ENCODE measurements at places on chromosomes 2 and 18.
A peak's percentile ranks its signal among the peaks of the same experiment; 100 is the strongest.

- no peaks in the 10 kb centered on the region for H3K4me1 ChIP-seq
- no peak overlapping the region for H3K4me3 ChIP-seq
- DNase-seq = no peak
- no peaks in the 10 kb centered on the region for H3K27me3 ChIP-seq
- H3K36me3 ChIP-seq = no peaks in the 10 kb centered on the region
These were observed 183.1 kb upstream of the MC4R start for GRCh38 chr18:60555625-60556024.

DNA sequence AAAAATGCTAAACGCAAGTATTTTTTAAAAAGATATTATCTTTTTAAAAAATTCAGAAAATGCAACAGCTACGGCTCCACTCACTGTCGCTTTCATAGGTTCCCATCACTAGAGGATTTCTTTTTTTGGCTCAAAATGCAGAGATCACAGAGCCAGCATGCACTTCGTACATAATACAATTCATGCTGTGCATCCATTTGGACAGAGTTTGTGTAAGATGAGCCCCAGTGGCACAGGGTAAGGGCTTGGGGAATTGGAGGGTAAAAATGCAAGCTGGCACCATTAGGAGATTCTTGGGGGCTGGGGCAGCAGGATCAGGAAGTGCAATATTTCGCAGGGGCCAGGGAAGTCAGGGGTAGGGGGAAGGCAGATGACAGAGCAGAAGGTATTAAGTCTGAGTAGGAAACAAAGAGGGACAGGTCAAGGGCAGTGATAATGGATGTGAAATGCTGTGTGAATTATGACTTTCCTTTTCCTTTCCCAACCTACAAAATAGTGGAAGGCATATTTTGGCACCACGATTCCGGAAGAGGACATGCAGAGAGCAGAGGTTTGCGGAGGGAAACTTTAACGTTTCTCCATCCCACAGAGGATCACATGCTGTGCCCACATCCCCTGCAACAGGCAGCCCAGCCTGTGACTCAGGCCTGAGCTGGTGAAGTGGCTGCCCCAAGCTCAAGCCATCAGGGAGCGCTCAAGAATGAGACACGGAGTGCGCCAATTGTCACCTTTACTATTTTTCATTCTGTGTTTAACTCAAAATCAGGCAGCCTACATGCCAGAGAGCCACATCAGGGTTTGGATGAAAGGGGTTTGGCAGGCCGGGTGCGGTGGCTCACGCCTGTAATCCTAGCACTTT is 4.7 kb downstream of the CAPG start:
- DNase-seq = no peak
- H3K27ac ChIP-seq = no peak overlapping the region
- no peaks in the 10 kb centered on the region for H3K27me3 ChIP-seq
- H3K4me1 ChIP-seq = peaks cover 28% of the 10 kb centered on the region
- H3K36me3 ChIP-seq = peaks cover 18% of the 10 kb centered on the region

GRCh38 chr2:36357847-36358659 is 2.5 kb downstream of the CRIM1 start:
- DNase-seq = no peak
- peak overlapping the region; percentile 64 for H3K4me3 ChIP-seq
- H3K36me3 ChIP-seq = no peaks in the 10 kb centered on the region
- H3K27me3 ChIP-seq = no peaks in the 10 kb centered on the region
- peaks cover 88% of the 10 kb centered on the region for H3K4me1 ChIP-seq
- H3K27ac ChIP-seq = peak overlapping the region; percentile 95

GRCh38 chr2:833180-833579 is 117.5 kb upstream of the SNTG2 start:
- H3K4me3 ChIP-seq = no peak overlapping the region
- peaks cover 16% of the 10 kb centered on the region for H3K27me3 ChIP-seq
- no peaks in the 10 kb centered on the region for H3K4me1 ChIP-seq
- no peak overlapping the region for H3K27ac ChIP-seq
- DNase-seq = no peak

GRCh38 chr2:218024871-218025270 is 22.1 kb upstream of the TNS1 start:
- no peak overlapping the region for H3K27ac ChIP-seq
- H3K27me3 ChIP-seq = no peaks in the 10 kb centered on the region
- DNase-seq = no peak
- no peak overlapping the region for H3K4me3 ChIP-seq
- H3K4me1 ChIP-seq = peaks cover 30% of the 10 kb centered on the region
- H3K36me3 ChIP-seq = no peaks in the 10 kb centered on the region

DNA sequence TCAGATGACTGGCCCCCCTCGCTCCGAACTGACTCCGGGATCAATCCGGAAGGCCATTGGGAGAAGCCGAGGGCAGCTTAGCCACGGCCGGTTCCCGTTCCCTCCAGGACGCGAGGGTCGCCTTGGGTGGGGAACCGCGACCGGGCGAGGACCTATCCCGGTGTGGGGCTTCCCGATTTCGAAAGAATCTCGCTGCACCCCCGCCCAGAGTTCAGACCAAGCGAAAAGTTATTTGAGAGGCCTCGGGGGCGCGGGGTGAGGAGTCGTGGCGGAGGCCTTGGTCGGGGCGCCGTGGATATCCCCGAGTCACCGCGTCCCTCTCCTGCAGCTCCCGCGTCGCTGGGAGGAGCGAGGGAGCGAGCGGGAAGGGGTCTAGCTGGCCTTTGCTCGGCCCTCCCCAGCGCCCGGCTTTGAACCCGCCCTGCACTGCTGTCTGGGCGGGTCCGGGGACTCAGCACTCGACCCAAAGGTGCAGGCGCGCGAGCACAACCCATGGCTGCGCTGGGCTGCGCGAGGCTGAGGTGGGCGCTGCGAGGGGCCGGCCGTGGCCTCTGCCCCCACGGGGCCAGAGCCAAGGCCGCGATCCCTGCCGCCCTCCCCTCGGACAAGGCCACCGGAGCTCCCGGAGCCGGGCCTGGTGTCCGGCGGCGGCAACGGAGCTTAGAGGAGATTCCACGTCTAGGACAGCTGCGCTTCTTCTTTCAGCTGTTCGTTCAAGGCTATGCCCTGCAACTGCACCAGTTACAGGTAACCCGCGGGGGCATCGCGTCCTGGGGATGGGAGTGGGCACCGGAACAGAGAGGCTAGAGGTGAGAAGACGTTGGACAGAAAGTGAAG is at the start of gene CYP27A1:
CYP27A1 (plus strand) TSS at position 457 of the 837 bp plus-strand sequence; CDS start at position 493, 36 bp downstream.
- peaks cover 41% of the 10 kb centered on the region for H3K4me1 ChIP-seq
- no peaks in the 10 kb centered on the region for H3K36me3 ChIP-seq
- H3K27me3 ChIP-seq = no peaks in the 10 kb centered on the region
- H3K4me3 ChIP-seq = peak within 1 kb of the TSS; percentile 69
- peak within 1 kb of the TSS; percentile 84 for H3K27ac ChIP-seq

DNA sequence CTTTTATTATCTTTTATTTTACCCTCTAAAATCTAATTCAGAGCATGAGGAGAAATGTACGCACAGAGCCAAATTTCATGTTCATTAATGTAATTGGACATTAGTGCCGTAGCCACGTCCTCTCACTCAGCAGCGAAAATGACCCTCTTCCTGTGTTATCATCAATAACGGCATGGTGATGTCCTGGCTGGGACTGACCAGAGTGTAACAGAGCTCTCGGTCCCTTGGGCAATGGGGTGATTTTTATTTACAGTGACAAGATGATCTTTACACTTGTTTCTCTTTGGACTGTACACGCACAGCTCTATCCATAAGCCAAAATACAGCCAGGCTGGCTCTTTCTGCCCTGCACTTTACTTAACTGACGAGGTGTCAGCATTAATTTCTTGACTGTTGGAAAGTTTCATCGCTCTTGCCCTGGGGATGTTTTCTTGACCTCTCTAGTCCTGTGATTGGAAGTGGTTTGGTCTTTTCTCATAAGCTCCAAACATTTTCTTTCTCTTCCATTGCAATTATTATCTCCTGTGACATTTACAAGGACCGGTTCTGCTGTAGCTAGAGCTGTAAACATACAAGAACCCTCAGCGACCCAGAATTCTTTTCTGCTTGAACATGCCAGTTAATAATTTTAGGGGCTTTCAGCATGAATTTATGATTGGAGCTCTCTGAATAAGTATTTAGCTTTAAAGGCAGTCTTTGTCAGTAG is 308.0 kb upstream of the PIK3C3 start:
- no peaks in the 10 kb centered on the region for H3K27me3 ChIP-seq
- no peaks in the 10 kb centered on the region for H3K36me3 ChIP-seq
- no peak for DNase-seq

DNA sequence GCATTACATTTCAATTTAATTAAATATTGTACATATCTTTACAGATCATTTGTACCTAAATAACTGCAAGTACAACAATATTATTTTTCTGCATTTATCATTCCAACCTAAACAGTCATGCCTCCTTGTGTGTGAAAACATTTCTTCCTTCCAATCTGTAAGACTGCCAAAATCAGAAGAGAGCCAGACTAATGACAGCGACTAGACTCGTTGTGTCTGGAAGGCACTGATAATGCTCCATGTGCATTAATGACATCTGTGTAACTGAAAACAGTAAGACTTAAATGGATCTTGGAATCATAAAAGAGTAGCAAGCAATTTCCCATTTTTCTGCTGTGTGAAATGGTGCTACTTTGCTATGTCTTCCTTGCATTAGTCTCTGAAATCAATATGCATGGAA is 278.0 kb upstream of the DSEL start:
- H3K27me3 ChIP-seq = no peaks in the 10 kb centered on the region
- no peaks in the 10 kb centered on the region for H3K36me3 ChIP-seq
- no peak overlapping the region for H3K27ac ChIP-seq
- DNase-seq = no peak
- H3K4me3 ChIP-seq = no peak overlapping the region

DNA sequence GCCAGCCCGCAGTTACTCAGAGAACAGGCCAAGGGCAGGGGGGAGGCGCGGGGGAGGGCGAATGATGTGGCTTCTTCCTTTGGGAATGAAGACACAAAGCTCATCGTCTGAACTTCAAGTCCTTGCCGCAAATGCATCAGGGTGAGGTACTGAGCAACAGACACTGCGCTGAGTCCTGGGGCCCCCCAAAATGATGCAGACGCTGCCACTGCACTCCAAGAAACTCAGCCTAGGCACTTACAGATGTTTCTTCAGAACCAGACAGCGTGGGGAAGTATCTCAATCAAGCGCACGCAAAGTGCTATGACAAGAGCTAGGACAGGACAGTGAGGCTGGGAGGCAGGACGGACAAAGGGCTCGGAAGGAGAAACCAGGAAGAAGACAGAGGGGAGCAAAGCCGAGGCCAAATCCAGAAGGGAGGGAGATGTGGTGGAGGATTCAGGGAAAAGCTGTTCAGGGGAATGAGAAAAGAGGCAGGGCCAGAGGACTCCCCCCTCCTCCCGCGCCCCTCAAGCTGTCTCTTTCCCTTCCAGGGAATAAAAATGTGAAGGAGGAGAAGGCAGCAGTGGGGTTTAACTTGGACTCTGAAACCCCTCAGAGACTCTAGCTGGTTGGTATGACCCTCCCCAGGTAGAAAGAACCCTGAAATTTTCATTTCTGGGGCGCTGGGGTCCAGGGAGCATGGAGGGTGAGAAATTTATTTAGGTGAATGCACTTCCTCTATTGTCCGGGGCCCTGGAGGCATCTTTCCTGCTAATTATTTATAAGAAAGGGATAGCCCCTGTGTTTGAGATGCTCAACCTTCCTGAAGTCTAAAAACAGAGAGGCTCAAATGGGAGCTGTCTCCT is 34.9 kb downstream of the CIB4 start:
- no peaks in the 10 kb centered on the region for H3K36me3 ChIP-seq
- no peak overlapping the region for H3K4me3 ChIP-seq
- no peak overlapping the region for H3K27ac ChIP-seq
- peaks cover 6% of the 10 kb centered on the region for H3K4me1 ChIP-seq
- no peaks in the 10 kb centered on the region for H3K27me3 ChIP-seq

DNA sequence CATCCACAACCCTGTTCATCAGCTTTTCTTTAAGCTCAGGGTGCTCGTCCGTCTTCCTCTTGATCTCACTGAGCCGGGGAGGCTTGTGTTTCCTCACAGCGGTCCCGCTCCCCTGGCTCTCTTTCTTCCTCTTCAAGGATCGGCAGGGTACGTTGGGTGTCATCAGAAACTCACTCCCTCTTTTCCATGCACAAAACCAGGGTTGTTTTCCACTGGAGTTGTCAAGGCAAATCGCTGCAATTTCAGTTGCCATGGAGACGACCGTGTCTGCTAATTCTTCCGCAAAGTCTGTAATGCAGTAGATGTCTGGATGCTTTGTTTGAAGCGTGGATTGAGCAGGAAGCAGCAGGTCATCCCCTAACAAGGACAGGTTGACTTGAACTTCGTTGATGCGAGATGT is 146.4 kb downstream of the DAW1 start:
- DNase-seq = no peak
- no peak overlapping the region for H3K4me3 ChIP-seq
- no peaks in the 10 kb centered on the region for H3K27me3 ChIP-seq

DNA sequence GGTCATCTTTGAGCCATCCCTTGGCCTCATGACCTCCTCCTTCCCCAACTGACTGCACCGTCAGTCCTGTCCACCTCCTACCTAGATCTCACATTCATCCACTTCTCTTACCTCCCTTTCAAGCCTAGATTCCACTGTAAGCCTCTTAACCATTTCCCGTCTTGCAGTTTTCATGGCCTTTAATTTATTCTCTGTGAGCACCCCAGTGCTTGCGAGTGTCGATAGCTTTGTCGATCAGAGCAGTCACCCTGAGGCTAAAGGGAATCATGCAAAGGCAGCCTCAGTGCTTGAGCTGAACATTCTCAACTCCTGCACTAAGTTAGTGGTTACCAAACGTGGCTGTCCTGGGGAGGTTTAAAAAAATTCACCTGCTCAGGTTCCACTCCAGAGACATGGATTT is 14.7 kb downstream of the ARHGAP25 start:
- no peaks in the 10 kb centered on the region for H3K36me3 ChIP-seq
- H3K4me1 ChIP-seq = peaks cover 46% of the 10 kb centered on the region
- no peak overlapping the region for H3K4me3 ChIP-seq
- no peak overlapping the region for H3K27ac ChIP-seq
- no peak for DNase-seq
- no peaks in the 10 kb centered on the region for H3K27me3 ChIP-seq

- H3K27ac ChIP-seq = peak overlapping the region; percentile 6
- H3K4me1 ChIP-seq = peaks cover 8% of the 10 kb centered on the region
- no peak overlapping the region for H3K4me3 ChIP-seq
- H3K36me3 ChIP-seq = no peaks in the 10 kb centered on the region
- H3K27me3 ChIP-seq = no peaks in the 10 kb centered on the region
These were observed 175.1 kb upstream of the ERBB4 start for GRCh38 chr2:212713681-212714080.

- H3K4me3 ChIP-seq = no peak overlapping the region
- H3K27me3 ChIP-seq = no peaks in the 10 kb centered on the region
- DNase-seq = no peak
- H3K4me1 ChIP-seq = no peaks in the 10 kb centered on the region
- H3K36me3 ChIP-seq = no peaks in the 10 kb centered on the region
- H3K27ac ChIP-seq = no peak overlapping the region
These were observed 219.8 kb downstream of the RAD51AP2 start for GRCh38 chr2:17298453-17298852.

DNA sequence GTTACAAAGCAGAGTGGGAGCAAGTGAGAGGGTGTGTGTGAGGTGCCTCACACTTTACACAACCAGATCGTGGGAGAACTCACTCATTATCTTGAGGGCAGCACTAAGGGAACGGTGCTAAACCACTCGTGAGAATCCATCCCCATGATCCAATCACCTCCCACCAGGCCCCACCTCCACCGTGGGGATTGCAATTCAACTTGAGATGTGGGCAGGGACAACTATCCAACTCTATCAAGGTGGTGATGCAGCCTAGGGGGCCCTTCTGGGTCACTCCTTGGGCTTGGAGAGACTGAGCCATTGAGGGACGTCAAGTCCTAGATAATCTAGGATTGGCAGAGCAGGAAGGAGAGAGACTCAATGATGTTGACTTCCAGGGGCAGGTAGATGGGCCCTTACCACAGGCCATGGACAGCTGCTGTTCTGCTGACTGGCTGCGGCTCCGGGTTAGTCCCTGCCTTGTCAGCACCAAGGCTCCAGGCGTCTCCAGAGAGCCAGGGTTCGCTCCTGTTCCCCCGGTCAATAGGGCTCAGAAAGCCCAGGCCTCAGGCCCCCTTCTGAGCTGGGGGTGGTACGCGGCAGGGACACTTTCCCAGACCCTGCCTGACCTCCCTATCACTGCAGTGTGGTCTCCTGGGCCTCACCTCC is 193.2 kb upstream of the HS6ST1 start:
- H3K4me3 ChIP-seq = no peak overlapping the region
- no peaks in the 10 kb centered on the region for H3K27me3 ChIP-seq
- no peaks in the 10 kb centered on the region for H3K36me3 ChIP-seq
- H3K4me1 ChIP-seq = no peaks in the 10 kb centered on the region

Data from esophagus squamous epithelium (tissue), 5 donors.